Stimulated activated CD4-positive, alpha-beta T cell treated with anti-CD3 and anti-CD28 coated beads, Interleukin-2, amount 100 ng/mL, for 4 hours (primary cell): ENCODE measurements at places on chromosomes 5 and 9.

DNA sequence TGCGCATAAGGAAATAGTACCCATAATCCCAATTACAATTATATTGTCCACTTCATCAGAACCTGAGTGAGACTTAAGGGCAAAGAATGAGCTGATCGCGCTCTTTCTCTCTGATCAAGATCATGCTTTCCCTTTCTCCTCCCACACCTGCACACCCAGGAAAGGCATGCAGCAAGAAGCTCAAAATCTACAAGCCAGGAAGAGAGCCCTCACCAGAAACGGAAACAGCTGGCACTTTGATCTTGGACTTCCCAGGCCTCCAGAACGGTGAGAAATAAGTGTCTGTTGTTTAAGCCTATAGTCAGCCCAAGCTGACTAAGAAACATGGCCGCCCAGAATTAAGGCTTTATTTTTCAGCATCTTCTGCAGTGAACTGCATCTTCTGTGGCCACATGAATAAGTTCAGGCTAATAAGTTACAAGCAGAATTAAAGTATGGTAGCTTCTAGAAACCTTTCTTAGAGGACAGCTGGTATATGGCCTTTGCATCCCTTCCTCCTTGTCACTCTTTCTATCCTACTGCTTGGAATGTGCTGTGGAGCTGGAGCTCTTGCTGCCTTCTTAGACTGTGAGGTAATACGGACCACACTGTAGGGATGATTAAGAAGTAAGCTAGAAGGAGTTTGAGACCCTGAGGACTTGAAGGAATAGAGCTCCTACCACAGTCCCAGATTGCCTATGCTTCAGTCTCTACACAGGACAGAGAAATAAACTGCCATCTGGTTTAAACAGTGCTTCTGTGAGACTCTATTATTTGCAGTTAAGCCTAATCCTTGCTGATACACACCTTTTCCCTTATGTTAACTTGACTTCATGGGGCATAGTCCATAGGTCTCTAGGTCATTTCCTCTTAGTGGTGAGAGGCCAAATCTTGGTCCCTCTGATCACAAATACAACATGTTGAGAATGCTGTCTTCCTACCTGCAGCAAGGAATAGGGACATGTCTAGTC lies 17.2 kb downstream of the OR2S2 start:
- no peak for DNase-seq

GRCh38 chr9:25742256-25742655 lies 64.0 kb upstream of the TUSC1 start:
- DNase-seq, result no peak

DNA sequence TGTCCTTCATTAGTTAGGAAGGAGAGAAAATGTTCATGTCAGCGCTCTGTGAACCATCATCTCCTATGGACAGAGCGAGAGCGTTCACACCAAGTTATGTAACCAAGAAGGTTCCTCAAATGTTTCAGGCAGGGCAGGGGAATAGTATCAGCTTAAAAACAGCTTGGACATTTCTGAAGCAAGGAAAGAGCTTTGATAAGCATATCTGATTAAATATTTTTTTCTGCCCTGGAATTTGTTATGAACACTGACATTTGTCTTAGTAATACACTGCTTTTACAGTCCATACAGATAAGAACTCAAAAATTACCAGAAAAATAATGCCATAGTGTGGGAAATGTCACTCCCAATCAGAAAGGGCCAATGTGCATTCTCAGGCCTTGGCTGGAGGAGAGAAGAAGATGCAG lies 66.3 kb upstream of the LIFR start:
- DNase-seq, result no peak

DNA sequence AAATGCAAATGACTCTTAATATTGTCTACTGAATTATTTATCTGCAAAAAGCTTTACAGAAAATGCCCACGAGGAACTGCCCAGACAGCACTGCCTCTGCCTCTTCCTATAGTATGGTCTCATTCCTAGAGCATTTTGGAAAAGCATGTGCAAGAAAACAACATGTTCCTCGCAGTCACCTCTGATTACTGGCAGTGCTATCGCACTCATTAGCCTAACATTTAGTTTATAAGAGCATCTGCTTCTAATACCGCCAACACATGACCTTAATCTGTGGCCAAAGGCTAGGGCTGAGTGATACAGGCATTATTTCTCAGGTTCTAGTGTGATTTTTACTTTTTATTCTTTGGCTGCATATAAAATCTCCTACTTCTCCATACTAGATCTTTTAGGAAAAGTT lies 259.2 kb downstream of the FBXL17 start:
- DNase-seq, result no peak

DNA sequence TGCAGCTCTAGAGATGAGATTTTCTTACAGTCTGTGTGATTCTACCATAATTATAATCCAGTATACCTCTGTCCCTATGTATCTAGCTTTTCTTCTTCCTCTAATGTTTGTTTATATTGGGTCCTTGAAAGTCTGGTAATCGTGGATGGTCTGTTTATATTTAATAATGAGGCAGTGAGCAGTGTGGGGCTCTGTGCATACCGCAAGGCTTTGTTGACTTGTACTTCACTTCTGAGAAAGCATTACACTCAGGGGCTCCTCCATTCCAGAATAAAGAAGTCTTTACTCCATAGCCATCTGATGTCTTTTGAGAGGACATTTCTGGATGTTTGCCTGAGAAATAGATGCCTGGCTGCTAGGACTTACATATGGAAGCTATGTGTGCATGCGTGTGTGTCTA lies 4.5 kb upstream of the MPDZ start:
- DNase-seq, result no peak

DNA sequence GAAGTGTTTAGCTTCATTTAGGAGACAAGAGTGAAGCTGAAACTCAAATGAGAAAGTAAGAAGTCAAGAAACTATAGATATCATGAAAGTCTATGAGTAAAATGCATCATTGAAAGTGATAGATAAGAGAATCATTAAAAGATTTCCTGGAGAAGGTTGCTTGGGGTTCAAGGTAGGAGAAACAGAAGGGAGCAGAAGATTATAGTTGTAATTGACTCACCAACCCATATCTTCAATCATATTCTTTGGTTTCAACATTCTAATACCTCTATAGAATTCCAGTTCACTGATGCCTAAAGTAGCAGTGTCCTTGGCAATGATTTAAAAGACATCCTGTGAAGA lies 365.7 kb upstream of the RIOK2 start:
- no peak for DNase-seq

DNA sequence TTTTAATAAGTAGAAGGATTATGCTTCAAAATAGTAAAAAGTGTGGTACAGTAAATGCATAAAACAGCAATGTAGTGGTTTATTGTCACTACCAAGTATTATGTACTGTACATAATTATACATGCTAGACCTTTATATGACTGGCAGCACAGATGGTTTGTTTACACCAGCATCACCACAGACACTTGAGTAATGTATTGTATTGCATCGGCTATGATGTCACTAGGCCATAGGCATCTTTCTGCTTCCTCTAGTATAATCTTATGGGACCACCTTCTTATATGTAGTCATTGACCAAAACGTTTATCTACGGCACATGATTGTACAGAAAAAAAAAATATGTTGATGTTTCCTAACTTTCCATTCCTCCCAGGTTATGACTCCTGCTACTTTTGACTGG lies 31.9 kb upstream of the SSBP2 start:
- DNase-seq, result no peak

DNA sequence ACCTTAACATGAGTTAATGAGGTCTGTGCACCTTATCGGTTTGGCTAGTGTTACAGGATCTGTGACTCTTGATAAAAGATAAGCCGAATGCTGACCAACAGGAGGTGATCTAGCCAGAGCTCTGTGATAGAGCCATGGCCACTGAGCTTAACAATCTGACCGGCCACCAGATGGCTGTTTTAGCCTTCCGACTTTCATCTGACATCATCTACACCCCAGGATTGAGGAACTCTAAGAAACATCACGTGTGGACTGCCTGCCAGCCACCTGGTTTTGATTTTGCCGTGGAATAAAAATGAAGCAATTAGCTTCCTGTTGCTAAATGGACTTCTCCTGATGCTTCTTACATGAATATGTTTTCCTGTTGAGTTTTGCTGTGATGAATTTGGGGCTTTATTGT lies 281.3 kb downstream of the CEMIP2 start:
- no peak for DNase-seq

DNA sequence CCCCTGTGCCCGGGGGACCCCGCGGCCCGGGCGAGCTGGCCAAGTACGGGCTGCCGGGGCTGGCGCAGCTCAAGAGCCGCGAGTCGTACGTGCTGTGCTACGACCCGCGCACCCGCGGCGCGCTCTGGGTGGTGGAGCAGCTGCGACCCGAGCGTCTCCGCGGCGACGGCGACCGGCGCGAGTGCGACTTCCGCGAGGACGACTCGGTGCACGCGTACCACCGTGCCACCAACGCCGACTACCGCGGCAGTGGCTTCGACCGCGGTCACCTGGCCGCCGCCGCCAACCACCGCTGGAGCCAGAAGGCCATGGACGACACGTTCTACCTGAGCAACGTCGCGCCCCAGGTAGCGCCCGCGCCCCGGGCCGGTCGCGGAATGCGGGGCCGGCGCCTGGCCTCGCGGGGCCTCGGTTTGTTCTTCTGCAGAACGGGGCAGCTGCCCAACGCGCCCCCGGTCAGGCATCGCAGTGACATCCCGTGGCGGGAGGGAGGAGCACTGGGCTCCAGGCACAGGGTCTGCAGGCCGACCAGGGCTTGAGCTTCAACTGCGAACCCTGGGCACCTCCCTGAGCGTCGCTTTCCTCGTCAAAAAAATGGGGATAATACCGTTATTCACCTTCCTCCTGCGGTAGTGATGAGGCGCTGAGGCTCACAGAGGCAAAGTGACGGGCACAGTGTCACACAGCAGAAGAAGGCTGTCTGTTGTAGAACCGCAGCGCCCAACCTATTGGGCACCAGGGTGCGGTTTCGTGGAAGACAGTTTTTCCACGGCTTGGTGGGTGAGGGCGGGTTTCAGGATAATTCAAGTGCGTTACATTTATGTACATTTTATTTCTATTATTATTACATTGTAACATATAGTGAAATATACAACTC lies 777 bp downstream of the ENDOG start:
- DNase-seq, result peak; percentile 23

GRCh38 chr5:167208911-167209310 lies 1082.5 kb upstream of the WWC1 start:
- no peak for DNase-seq

- DNase-seq, result no peak
Measured at GRCh38 chr5:15489571-15490235, 10.3 kb upstream of the FBXL7 start.

DNA sequence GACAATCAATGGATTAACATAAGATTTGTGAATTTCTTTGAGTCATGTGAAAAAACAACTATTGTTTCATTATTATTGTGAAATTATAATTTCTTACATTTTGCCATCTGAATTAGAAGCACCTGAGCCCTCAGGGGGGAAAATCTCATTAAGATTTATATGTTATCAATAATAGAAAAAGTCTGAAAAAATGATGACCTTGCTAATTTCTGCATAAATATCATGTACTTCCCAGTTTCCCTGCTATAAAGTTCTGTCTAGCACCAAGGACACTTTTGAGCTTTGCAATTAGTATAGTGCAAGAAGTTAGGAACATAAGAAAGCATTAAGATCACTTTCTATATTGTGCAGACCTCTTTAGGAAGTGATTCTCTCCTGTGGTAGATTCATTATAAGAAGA lies 488.3 kb upstream of the TUSC1 start:
- DNase-seq, result no peak

- no peak for DNase-seq
Measured at GRCh38 chr5:42840269-42840668, 28.6 kb upstream of the SELENOP start.

DNA sequence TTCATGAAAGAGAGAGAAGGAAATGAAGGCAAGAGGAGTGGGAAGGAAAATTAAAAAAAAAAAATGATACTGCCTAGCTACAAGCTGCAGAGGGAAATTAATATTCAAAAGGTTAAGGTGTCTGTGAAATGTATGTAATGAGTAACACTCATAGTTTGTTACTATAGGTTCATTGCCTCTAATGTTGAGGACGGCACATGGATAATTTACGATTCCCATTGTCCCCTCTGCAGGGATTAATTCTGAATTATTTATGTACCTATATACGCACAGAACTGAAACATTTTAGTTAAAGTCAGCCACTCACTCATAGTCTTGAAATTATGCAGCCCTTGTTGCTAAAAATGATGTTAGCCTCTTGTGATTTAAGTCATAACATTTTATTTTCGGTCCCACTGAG lies 869.1 kb downstream of the NR2F1-AS1 start:
- DNase-seq, result no peak

- no peak for DNase-seq
Measured at GRCh38 chr5:131994090-131994489, 17.4 kb downstream of the ACSL6 start.

DNA sequence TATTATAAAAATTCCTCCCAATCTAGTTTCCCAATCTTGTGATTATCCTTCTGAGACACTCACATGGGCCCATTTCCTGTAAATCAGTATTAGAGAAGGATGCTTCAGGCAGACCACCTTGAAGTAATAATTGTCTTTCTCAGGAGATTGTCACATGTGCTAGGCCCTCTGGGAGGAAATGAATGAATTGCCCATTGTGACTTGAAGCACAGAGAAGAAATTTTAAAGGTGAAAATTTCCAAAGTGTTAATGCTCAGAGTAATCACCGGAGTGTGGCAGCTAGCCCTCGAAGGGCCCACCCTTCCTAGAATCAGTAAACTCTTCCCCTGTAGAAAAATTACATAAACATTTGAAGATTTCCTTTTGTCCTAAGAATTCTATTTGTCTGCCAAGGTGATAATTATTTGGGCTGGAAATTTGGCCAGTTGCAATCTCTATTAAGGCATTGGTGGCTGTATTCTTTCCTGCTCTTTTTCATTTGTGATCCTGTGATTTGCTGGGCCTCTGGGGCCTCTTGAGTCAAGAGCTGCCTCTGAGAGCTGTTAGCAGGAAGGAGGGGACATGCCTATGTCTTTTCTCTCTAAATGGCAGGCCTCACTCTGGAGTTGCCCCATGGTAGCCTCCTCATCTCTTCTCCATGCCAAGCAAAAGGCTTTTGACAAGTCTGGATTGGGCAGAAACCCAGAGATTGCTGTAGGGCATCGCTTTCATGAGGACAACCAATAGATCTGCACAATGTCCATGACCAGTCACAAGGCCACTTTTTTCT lies 371.5 kb upstream of the ACTBL2 start:
- no peak for DNase-seq

GRCh38 chr9:119986205-119986604 lies 593.8 kb downstream of the CDK5RAP2 start:
- DNase-seq, result no peak

DNA sequence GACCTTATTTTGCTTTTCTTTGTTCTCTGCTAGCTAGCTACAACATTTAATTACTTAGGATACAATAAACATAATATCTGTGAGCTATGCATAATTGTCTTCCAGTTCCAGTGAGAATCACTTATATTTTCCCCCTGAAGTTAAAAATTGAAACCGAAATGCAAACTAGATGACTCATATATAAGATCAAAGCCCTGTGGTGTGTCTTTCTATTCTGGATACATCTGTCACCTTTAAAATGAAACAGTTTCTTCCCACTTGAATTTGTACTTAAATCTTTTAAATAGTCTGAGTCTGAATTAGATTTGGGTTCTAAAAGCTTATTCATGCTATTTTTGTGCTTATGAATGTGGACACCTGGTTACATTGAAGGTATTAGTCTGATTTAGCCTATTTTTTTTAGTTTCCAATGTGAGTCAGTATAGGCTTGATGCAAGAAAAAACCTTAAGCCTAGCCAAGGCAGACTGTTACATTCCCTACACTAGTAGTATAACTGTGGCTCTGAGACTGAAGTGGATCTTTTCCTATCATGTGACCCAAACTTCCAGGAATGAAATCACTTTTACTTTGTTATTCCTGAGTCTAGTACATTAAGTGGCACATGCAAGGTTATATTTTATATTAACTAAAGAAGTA lies 703.5 kb upstream of the RGMB start:
- no peak for DNase-seq

GRCh38 chr5:170638051-170638450 lies 134.2 kb downstream of the KCNIP1 start:
- DNase-seq, result no peak
